ENCODE measurements at places on chromosomes 4 and X. TPM values are rescaled to one million over a fixed set of nuclear protein-coding genes. Genes with fewer than 3 reads are reported as not detected.

GRCh38 chr4:27428661-27429060, 568.0 kb downstream of the STIM2 start:
- no peaks in the 10 kb centered on the region for H3K27me3 ChIP-seq
- H3K4me1 ChIP-seq: no peaks in the 10 kb centered on the region
- no peaks in the 10 kb centered on the region for H3K36me3 ChIP-seq

Gene KCNIP4
- not detected for total RNA-seq

DNA sequence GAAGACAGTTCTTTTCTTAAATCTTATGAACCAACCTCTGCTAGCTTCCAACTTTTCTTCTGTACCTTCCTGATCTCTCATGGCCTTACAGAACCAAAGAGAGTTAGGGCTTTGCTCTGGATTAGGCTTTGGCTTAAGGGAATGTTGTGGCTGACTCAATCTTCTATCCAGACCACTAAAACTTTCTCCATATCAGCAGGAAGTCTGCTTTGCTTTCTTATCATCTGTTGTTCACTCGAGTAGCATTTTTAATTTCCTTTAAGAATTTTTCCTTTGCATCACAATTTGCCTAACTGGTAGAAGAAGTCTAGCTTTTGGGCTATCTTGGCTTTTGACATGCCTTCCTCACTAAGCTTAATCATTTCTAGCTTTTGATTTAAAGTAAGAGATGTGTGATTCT, 167.0 kb downstream of the TBCK start:
- H3K4me1 ChIP-seq: no peaks in the 10 kb centered on the region
- no peaks in the 10 kb centered on the region for H3K27me3 ChIP-seq
- H3K36me3 ChIP-seq: peaks cover 3% of the 10 kb centered on the region
- H3K27ac ChIP-seq: no peak overlapping the region
- no peak overlapping the region for H3K4me3 ChIP-seq
- no peak for DNase-seq

Gene VSIG1
- not detected for total RNA-seq

- H3K27ac ChIP-seq: no peak overlapping the region
- DNase-seq: no peak
- H3K4me3 ChIP-seq: no peak overlapping the region
- no peaks in the 10 kb centered on the region for H3K4me1 ChIP-seq
- no peaks in the 10 kb centered on the region for H3K27me3 ChIP-seq
- no peaks in the 10 kb centered on the region for H3K36me3 ChIP-seq
Observed at GRCh38 chr4:18342847-18343246, 321.3 kb upstream of the LCORL start.

Data from activated T-helper 1 cell treated with anti-CD3 and anti-CD28 coated beads, Interleukin-12 subunit alpha, Interleukin-12 subunit beta, Interleukin-2, Interleukin-4 antibody, amounts not matched to agents 30 ng/mL and 10 ng/mL and 1 ng/mL, durations not matched to agents 14 hours and 24 hours and 36 hours (primary cell).